MG63 (cell line): ENCODE measurements at places on chromosomes 2 and 18. TPM values are rescaled to one million over a fixed set of nuclear protein-coding genes. Genes with fewer than 3 reads are reported as not detected.

The PDE1A gene
- 2.6 and 7.0 TPM in 2 replicates for total RNA-seq

The BOLL gene
- not detected in 2 replicates for total RNA-seq

The KCNF1 gene
- 1.3 and 6.8 TPM in 2 replicates for total RNA-seq

The SLC11A1 gene
- total RNA-seq, result 0.03 TPM in 1 of 2 replicates, not detected in the other

The INPP5D gene
- total RNA-seq, result not detected in 2 replicates

The FIGLA gene
- not detected in 2 replicates for total RNA-seq

The TRIM54 gene
- 2.1 TPM in 1 of 2 replicates, not detected in the other for total RNA-seq

The CD8B gene
- not detected in 2 replicates for total RNA-seq

The HOXD10 gene
- 3.8 and 4.8 TPM in 2 replicates for total RNA-seq

The CNDP1 gene
- not detected in 2 replicates for total RNA-seq

DNA sequence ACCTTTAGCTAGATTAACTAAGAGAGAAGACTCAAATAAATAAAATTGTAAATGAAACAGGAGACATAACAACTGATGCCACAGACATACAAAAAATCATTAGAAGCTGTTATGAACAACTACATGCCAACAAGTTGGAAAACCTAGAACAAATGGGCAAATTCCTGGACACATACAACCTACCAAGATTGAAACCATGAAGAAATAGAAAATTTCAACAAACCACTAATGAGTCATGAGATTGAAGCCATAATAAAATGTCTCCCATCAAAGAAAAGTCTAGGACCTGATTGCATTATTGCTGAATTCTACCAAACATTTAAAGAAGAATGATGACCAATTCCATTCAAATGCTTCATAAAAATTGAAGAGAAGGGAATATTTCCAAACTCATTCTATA lies 54.3 kb downstream of the ST3GAL5 start:
- DNase-seq, result no peak

- no peak for DNase-seq
Observed at GRCh38 chr2:43943809-43944452, 51.9 kb downstream of the LRPPRC start.

DNA sequence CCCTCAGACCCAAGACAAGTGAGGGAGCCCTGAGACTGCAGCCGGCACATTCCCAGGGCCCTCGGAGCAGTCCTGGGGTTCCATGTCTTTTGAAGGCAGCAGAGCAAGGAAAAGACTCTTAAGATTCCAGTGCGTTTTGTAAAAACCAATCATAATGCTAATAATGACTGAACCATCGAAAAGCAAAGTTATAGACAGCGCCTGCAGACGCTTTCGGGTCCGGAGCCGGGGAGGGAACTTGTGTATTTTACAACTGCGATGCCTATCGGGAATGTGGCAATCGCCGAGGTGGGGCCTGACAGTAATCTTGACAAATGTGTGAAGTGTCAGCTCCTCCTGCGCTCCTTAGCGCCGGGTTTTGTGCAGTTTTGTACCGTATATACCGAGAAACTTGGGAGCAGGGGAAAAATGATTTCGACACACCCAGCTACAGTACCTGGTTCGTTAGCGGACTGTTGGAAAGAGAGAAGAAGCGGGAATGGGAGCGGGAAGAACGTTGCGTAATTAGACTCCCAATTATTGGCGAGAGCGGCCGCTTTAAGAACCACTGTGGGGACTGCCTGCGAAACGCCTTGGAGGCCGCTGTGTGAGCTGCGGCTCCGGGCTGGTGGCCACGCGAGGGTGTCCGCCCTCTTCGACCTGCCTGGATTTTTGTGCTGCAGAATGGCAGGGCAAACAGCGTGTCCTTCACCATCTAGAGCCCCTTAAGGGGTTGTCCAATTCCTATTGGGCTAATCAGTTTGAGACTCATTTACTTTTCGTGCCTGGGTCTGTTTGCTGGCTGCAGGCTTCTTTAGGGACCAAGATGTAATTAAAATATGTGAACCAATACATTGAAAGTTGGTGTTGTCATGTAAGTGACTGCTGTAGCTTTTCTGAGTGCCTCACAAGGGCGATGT lies 2.4 kb downstream of the EPAS1 start:
- peak; percentile 76 for DNase-seq

GRCh38 chr2:88852753-88853402 lies 161.4 kb downstream of the RPIA start:
- no peak for DNase-seq

GRCh38 chr2:120441744-120442471 lies 96.0 kb downstream of the INHBB start:
- no peak for DNase-seq

GRCh38 chr18:35729991-35730668 lies 148.6 kb downstream of the GALNT1 start:
- no peak for DNase-seq

DNA sequence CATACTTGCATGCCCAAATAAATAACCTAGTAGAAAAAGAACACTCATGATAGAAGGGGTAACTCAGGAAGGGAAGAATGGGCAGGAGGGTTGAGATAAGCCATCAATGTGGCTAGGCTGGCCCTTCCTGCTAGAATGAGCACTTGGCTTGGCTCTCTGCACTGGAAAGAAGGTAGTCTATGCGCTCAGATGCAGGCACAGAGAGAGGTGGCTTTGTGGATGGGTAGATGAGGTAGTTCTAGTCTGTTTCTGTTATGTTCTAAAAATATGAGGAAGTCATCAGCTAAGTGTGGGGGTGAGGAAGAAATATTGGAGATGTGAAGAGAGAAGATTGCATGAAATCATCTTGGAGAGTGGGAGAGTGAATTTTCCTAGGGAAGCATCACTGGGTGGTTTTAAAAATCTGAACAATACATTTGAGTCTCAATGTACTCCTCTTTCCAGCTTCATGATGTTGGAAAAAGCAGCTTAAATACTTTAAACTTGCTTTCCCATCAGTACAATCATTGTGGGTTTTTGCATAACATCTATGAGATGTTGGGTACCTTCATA lies 357.1 kb downstream of the CNTNAP5 start:
- no peak for DNase-seq

GRCh38 chr2:82811946-82812345 lies 1647.1 kb downstream of the SUCLG1 start:
- no peak for DNase-seq

DNA sequence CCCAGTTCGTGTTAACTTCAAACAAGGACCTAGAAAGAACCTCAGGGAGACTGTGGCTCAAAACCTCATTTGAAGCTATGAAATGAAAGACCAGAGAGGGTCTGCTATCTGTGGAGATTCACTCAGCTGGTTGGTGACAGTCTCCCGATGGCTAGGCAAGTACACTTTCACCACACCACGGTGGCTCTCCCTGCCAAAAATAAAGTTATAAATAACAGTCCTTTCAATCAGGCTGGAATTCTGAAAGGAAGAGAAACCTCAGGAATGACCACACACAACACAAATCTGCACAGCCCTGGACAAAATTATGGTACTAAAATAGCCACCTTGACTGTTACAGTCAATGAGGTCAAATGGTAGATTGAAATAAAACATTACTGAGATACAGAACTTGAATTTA lies 160.3 kb upstream of the ACAA2 start:
- no peak for DNase-seq

DNA sequence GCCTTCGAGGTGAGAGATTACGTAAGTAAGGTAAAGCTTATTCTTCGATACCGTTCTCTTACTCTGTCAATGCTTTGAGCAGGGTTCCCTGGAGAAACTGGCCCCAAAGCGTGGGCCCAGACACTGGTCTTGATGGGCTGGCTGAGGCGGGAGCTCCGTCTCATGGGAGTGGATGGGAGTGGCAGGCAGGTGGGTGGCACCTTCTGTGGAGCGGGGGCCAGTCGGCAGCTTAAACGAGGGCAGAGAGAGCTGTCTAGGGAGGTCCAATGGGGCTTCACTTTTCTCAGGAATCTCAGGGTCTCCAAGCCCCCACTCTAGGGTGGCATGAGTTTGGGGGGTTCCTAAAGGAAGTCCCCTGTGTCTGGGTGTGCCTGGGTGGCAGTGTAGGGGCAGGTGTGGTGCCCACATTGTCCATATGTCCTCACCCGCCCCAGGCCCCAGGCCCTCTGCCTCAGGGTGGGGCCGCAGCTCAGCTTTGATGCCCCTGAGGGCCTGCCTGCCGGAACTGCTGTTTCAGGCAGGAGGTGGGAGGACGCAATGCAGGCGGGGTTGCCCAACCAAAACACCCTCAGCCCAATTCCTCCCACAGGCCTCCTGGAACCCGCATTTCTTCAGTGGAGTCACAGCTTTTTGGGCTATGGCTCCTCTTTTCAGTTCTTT lies 32.5 kb upstream of the FOSL2 start:
- no peak for DNase-seq

DNA sequence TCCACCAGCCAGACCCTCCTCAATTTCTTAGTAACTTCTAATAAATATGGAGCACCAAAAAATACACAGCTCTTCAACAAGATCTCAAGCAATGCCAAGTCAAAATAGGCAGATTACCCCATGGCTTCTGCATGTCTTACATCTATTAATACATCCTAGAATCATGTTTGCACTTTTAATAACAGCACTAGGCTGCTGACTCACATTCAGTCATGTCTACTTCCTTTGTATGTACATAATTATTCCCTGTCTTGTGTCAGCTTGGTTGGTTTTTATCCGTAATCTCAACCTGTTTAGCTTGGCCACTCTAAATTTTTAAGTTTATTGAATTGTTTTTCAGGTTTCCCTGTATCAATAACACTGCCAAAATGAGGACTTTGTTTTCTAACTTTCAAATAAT lies 420.1 kb upstream of the ACVR2A start:
- DNase-seq, result no peak

GRCh38 chr2:6644261-6644660 lies 221.4 kb downstream of the CMPK2 start:
- no peak for DNase-seq

DNA sequence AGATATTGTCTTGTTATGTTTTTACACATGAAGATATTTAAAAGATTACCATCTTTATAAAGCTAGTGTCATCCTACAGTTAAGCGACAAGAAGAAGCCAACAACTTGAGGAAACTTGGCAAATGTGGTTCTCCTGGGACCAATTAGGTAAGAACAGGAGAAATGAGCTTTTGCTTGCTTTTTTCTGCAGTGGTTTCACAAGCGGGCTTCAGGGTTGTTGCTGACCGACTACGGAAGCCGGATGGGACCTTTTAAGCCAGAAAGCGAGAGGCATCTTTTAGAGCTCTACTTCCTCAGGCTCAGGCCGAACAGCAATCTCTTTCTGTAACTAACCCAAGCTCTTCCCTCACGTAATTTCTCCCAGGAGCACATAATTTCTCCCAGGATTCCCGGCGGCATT lies 256.5 kb downstream of the CNTNAP5 start:
- DNase-seq, result no peak

DNA sequence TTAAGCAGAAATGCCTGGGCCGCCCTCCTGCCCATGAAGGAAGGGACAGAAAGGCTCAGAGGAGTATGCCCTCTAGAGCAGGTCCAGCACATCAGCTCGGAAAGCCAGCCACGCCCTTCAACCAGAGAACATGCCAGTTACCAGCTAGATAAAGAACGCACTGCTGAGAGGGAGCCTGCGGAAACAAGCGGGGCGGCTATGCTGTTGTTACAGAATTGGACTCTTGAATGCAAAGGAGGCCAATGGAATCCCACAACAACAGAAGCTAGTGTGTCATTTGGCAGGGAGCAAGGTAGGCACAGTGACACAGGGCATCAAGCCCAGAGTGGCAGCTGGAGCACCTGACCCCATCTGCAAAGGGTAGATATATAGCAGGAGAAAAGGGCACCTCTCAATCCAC lies 242.9 kb upstream of the ID2 start:
- no peak for DNase-seq
